GM10248 (cell line): ENCODE measurements at places on chromosomes 2 and 18.

DNA sequence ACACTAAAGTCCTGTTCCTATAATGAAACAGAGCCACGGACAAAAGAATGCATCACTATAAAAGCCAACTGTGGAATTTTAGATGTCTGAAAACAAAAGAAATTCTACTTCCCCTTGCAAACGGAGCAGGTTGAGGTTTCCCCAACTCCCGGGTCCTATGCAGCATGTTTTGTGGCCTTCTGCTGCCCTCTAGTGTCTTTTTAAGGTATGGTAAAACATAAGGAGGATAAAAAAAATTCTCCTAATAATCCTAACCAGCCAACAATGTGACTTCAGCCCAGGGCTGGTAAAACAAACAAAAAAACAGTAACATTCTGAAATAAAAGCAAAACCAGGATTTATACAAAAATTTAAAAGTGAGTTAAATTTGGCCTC, 539.5 kb downstream of the NRXN1 start:
- peak; percentile 55 for DNase-seq

DNA sequence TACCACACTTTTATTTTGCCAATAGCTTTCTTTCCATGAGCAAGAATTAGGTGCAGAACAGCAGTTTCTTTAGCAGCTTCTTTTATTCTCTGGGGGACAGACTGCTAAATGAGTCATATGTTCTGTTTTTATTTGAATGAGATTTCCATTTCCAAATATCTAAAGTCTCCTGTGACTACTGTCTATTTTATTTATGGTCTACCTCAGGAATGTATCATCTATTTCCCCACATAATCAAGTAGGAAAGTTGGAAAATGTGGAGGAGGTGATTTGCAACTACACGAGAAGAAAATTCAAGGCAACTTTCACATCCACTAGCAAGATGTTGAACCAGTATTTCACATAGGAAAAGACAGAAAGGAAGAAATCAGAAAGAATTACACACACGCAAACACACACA, 139.9 kb upstream of the MEX3C start:
- no peak for DNase-seq

GRCh38 chr2:182589121-182589520, 126.9 kb upstream of the DNAJC10 start:
- DNase-seq: no peak

DNA sequence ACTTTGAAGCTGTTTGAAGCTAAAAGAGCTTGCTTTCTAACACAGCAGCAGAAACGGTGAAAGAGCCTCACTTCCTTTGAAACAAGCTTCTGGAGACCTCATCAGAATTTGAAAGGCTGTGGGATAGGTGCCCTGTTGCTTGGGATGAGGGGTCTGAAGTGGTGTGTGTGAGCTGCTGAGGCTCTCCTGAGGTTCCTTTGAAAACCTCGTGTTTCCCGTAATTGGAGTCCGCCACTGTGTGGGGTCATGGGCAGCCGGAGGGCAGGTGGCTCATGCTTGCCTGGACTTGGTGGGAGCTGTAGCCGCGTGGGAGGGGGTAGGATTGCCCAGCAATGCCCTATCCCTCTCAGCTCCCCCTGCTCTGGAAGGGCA, 34.4 kb downstream of the CABLES1 start:
- DNase-seq: no peak

DNA sequence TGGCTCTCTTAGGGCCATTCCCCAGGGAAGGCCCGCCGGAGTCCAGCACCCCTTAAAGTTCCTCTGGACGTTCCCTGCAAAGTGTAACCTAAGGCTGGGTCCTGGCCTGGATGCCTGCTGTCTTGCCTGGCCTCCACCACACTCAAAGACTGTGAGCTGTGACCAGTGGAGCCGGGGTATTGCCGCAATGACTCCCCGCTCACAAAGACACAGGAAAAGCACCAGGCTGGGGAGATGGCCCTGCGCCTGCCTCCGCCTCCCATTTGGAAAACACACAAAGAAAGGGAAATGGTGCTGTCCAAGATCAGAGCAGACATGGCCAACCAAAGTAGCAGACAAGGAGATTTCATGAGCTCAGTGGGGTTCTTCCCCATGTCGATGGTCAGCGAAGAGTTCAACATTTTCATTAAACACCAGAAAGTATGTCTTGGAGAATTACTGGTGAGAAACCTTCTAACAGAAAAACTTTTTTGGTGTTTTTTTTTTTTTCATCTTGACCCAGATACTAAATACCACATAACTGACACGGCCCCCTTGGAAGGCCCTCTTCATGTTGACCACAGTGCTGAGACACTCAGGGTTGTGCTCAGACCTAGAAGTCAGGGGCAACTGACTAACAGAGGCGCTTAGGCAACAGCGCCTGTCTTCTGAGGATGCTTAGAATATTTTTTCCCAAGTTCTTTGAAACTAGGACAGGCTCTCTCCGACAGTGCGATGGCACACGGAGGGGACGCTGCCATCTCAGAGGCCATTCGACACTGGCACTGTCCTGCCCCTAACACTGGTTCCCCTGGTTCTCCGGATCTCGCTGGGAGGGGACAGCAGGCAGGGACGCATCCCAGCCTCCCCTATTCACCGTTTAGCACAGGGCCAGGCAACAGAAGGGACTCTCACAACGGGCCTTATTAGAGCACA, 226.4 kb upstream of the ID2 start:
- DNase-seq: no peak

- DNase-seq: peak; percentile 69
These were observed 18.2 kb upstream of the PCBP1 start for GRCh38 chr2:70069049-70069448.

- DNase-seq: no peak
These were observed 19.4 kb downstream of the FAM110C start for GRCh38 chr2:26891-27290.

- no peak for DNase-seq
These were observed 210.4 kb upstream of the OSR1 start for GRCh38 chr2:19568809-19569208.

DNA sequence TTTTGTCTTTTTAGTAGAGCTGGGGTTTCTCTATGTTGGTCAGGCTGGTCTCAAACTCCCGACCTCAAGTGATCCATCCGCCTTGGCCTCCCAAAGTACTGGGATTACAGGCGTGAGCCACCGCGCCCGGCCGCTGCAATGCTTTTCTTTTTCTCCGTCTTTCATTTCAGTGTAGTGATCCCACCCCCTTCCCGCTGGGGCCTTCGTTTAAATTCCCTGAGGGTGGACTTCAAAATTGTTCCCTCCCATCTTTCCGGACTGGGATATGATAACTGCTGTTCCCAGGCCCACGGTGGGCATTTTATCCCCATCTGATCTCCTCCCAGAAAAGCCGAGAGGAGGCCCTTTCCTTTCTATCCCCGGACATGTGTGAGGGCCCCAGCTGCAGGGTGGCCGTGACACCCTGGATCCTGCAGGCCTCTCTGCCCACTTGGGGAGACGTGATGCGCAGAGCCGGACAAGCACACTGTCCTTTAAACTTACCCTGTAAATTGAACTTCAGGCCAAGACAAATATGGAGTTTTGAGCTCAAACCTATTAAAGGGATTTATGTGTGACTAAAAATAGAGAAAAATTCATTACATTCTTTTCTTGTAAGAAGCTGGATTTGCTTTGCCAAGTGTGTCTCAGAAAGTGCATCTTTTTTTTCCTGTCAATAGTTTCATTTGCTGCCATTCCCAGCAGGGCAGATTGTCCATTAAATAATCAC, 54.5 kb upstream of the AFF3 start:
- DNase-seq: no peak

DNA sequence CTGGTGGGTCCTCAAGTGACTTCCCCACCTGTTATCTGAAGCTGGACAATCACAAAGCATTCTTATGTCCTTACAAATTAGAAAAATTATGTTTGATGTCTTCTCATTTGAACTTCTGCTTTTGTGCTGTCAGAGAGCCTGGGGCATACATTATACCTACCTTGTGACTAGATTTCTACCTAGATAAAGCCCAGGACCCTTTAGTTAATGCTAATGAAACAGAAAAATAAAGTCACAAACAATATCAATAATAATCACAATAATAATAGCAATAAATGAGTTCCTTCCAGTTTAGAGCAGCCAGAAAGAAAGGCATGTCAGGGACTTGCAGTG, 456.4 kb downstream of the SETBP1 start:
- DNase-seq: no peak

GRCh38 chr2:36373149-36373926, 17.8 kb downstream of the CRIM1 start:
- no peak for DNase-seq

GRCh38 chr18:78981394-78981831, 1.8 kb downstream of the SALL3 start:
- DNase-seq: no peak

DNA sequence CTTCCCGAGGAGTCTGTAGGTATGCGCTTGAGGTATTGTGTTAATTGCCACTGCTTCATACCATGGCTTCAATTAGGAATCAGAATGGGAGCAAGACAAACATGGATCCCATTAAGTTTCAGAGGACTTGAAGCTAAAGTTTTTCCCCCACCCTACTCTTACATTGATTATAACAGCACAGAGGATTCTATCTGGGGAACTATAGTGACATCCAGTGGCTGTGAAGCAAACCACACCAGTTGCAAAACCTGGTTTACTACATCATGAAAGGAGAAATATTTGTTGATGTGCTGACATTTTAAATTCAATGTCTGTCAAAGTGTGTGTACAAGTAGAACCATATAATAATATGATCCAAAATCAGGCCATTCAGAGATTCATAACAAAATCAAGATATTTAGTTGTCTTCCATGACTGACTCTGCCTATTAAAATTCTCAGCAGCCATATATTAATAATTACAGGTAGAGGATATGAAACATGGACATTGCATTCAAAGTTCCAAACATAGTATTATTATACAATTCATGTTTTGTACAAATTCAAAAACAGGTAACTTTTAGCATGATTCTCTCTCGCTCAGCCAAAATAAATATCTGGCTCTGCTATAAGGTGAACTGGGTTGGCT, 82.9 kb downstream of the GRB14 start:
- peak; percentile 27 for DNase-seq

DNA sequence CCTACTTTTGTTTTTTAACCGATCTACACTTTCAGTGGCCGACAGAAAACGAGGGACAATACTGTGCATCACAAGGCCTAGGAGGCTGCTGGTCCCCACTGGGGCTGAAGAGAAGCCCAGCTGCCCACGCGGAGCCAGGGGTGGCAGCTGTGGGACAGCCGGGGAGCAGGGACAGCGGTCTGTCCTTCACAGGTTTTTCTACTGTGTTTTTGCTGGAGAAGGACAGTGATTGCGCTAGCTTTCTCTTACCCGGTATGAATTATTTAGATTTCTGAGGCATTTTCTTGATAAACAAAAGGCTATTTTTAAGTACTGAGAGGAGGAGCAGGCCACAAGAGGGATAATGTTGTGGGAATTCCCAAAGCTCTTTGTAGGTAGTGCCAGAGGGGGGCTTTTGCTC, 219.8 kb downstream of the ATAD2B start:
- DNase-seq: no peak

DNA sequence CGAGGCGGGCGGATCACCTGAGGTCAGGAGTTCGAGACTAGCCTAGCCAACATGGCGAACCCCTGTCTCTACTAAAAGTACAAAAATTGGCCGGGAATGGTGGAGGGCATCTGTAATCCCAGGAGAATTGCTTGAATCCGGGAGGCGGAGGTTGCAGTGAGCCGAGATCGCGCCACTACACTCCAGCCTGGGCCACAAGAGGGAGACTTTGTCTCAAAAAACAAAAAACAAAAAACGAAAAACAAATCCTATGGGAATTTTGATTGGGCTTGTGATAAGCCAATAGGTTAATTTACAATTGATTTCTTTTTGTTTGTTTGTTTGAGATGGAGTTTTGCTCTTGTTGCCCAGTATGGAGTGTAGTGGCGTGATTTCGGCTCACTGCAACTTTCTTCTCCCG, 24.2 kb upstream of the TOGARAM2 start:
- DNase-seq: no peak

GRCh38 chr2:216298719-216299495, 73.4 kb downstream of the MARCHF4 start:
- no peak for DNase-seq

DNA sequence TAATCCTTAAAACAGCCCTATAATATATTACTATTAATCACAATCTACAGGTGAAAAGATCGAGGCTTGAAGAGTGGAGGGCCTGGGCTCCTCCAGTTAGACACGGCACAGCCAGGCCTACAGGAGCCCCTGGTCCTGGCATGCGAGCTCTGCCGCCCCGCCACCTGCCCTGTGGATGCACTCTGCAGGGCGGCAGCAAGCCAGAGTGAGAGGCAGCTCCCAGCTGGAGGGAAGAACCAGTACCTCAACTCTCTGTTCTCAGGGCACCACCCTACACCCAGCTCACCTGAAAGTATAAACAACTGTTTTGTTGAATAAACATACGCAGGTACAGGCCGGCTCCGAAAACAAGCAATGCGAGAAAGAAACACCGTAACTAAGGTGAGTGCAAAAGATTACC, 34.6 kb downstream of the EIPR1 start:
- DNase-seq: no peak

DNA sequence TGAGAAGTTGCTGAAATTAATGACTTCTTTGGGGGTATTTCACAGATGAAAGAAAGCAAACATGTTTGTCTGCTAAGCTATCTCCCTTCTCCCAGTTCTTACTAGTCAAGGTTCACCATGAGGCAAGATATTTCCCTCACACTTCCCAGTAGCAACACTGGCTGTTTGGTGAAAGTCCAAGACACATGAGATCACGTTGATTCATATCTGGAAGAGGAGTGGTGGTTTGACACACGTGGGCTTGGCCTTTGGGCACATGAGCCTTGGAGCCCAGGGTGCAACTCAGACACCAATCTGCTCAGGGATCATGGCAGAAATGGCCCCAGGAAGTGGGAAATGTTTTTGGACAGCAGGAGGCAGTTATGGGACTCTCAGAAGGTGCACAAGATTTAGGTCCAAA, 66.1 kb upstream of the APCDD1 start:
- DNase-seq: no peak

- DNase-seq: peak; percentile 70
These were observed 106.4 kb downstream of the POLR1A start for GRCh38 chr2:85999061-85999831.

DNA sequence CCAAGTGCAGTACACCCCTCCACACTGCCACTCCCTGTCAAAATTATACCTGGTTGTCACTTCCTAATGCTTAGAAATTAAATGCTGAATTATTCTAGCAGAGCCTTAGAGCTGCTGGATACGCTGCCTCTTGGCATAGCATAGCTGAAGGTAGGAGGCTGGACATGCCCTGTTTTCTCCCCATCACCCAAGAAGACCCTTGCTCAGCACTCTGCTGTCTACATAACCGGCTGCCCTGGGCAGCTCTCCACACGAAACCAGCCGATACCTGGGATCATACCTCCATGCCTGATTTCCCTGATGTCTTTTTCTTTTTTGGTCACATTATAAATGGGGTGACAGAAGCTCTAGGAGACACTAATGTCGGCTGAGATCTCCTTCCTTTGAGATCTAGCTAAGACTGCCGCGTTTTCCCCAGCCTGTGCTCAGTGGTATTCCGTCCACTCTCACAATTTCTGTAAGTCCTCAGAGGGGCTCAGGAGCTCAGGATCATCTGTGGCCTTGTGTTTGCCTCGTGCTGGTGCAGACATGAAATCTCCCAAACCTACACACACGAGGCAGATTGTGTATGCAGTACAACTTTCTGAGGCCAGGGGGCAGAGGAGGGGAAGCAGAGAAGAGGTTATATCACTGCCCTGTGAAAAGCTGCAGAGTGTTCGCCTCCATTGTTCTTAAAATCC, 13.5 kb upstream of the ZAP70 start:
- DNase-seq: peak; percentile 61
